ENCODE measurements at places on chromosomes 1 and 21.

DNA sequence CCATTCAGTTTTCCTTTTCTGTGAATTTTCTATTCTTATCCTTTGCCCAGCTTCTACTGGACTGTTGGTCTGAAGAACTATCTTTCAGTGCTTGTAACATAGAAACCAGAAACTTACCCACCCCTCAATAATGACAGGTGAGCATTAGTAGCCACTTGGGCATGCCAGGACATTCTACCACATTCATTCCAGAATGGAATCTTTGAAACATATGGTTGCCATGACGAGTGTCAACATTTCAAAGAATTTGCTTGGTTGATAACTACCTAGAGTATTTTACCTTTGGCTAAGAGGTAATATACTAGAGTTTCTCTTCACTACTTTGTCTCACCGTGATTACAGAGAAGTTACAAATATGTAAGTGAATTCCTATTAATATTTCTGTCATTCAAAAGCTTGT, at the start of gene MROH9:
TSS of gene MROH9 (plus strand) at position 304 of the 400 bp plus-strand sequence. CDS start 10,023 bp downstream, outside the sequence.
- no peak for DNase-seq

DNA sequence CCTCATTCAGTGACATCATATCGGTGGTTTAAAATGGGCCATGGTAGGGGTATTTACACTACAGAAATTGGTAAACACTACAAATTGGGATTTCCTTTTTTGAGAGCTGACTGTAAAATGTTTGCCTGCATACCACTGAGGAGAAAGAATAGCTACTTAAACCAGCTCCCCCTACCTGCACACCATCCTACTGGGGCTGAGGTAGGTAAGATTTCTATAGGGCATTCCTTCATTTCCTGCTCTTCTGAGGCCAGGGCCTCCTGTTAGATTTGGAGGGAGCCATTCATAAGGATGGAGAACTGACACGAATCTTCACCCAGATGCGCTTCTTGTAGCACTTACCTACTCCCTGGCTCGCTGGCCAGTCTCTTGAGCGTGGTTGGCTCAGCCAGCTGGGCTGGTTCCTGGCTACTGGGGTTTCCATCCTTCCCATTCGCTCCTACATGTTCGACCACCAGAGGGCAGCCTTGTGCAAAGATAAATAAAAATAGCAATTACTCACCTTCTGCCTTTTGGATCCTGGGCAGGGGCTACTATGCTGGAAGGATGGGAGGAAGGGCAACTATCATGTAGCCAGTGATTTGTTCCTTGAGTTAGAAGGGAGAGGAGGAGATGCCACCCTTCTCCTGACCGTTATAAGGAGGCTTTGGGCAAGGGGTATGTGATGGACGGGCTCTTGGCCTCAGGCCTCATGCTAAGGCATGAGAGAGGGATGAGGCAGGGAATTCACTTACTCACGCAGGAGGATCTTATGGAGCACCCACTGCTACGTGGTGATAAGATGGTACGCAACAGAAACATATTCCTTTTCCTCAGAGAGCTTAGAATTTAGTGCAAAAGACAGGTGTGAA, 10.7 kb downstream of the OPTC start:
- DNase-seq, result peak; percentile 32

GRCh38 chr1:208527156-208527555, 283.0 kb upstream of the PLXNA2 start:
- DNase-seq, result no peak

DNA sequence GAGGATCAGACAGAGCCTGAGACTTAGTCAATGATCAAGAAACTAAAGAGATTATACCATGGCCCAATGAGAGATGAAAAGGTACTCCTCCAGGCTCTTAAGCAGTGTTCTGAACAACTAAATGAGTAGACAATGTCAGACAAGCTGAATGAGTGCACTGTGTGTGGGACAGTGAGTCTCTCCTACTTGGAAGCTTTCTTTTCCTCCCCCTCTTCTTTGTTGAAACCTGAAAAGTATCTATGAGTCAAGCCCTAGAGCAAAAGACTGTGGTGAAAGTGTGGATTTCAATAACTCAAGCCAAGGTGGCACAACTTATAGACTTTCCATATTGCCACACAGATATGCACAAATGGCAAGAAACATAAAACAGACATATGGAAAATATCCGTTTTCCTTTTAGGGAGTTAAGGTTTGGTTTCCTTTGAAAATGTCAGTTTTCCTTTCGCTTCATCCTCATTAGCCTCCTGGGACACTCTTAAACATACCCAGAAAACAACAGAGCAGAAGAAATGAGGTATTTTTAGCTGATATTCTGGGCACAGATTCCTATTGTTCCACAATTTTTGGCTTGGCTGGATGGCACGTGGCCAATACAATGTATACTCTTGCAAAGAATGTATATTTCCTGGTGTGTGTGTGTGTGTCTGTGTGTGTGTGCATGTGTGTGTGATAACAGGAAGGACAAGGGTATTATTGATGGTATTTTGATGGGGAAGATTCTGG, 96.6 kb downstream of the LMX1A start:
- no peak for DNase-seq

DNA sequence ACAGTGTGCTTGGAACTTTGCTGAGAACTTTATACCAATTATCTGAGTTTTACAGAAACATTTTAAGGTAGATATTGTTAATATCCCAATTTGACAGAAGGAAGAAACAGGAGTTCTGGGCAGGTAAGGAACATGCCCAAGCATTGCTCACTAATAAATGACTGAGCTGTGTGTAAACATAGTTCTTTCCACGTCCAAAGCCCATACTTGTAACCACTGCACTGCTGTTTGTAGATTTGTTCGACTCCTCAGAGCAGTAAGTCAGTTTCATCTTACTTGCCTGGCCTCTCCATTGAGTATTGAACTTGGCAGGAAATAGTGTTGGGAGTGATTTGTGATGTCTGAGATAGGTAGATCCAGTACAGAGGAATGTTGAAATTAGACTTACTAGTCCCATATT, 335.1 kb downstream of the KIF26B start:
- no peak for DNase-seq

DNA sequence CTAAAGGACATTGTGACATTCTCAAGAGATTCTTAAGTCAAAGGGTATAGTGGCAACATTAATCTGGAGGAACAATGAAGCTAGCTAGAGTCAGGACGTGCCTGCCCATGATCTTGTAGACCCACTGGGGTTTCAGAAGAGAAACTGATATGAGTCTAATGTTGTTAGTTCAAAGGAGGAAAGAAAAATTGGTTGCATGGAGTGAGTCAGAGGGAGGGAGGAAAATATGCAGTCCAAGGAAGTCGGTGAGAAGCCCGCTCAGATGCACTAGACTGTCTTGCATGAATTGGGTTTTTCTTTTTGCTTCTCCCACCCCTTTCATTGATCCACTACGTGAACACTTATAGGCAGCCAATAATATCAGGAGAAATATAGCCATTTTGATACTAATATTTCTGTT, 53.8 kb upstream of the SYT14 start:
- no peak for DNase-seq

GRCh38 chr1:13651279-13651678, 48.7 kb upstream of the PRDM2 start:
- no peak for DNase-seq

GRCh38 chr21:37699024-37699775, 217.1 kb downstream of the KCNJ6 start:
- DNase-seq, result no peak

- no peak for DNase-seq
Observed at GRCh38 chr1:29144178-29144577, 20.5 kb upstream of the TMEM200B start.

DNA sequence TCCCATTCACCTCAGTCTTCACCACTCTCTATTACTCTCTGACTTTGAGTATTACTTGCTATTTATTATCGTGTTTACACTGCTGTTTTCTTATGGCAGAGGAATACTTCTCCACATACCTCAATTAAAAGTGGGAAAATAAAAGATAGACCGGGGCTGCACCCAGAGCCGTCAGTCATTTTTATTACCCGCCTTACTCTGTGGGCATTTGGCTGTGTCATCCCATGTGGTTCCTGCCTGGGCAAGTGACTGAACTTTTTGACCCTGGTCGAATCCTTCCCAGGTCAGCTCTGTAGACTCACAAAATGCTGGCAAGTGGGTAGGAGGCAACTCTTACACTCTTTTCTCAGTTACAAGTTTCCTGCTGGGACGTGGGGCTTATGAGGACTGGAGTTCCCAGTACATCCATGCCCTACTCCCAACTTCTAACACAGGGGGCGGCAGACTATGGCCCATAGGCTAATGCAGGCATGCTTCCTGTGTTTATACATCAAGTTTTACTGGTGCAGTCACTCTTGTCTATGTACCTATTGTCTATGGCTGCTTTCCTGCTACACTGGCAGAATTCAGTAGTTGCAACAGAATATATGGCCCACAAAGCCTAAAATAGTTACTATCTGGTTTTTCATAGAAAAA, 69.5 kb upstream of the KCND3 start:
- DNase-seq, result no peak

DNA sequence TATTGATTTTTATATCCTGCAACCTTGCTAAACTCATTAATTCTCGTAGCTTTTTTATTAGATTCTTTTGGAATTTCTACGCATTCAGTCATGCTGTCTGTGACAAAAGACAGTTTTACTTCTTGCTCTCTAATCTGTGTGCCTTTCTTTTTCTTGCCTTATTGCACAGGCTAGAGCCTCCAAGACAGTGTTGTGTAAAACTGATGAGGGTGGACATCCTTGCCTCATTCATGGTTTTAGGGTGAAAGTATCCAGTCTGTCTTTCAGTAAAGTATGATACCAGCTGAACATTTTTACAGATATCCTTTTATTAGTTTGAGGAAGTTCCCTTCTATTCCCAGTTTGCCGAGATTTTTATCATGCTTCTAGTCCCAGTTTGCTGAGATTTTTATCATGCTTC, 133.8 kb downstream of the HS2ST1 start:
- no peak for DNase-seq

All from NCI-H524 treated with DMSO at 0.1 percent for 48 hours (cell line).